ENCODE measurements at places on chromosomes 1 and 21.

DNA sequence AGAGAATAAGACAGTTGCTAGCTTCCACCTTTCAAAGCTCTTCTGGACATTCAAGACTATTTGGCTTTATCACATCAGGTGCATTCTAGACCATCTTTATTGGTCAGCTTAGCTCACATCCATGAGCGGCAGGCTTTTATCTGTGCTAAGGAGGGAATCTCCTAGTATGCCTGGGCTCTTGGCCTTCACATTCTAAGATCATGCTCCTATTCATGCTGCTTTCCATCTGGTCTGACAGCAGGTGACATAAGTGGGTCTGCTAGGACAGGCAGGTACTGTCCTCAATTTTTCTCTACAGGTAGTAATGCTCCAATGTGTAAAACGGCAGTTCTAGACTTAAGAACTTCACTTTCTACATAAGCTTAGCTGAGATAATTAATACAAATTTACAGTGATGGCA lies 39.2 kb upstream of the ADAMTS1 start:
- DNase-seq = no peak

DNA sequence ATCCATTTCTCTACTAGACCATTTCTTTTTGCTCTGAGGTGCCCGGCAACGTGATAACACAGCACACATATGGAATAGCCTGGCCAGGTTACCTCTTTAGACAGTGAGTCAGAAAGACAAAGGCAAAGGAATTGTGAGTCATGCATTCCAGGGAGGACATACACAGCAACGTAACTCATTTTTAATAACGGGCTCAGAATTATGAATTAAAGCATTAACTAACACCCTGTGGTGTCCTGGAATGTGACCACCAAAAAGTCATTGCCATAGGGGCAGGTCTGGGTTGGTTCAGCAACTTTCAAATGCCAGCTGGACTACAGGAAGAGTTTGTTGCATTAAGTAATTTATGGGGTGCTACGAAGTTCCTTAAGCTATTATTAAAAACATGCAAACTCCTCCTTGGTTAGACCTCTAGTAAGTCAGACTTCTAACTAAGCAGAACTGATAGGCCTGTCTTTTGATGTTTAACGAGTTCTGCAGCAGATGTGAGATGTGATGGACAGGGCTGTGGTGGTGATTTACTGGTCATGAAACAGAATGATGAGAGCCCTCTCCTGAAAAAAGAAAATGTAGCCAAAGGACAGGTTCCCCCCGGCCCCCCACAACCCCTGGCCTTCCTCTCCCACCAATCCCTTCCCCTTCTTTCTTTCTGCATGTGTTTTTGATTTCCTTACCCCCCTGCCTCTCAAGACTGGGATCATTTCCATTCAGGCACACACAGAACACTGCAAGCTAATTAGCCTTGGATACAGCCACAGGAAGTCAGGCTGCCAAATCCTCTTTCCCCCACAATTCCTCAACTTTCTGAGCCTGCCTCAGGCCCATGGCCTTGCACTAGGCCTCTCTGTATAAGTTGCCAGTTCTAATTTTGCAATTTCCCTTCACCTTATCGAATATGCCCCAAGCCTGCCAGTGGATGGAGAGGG lies 88.9 kb upstream of the HAO2 start:
- DNase-seq = no peak

DNA sequence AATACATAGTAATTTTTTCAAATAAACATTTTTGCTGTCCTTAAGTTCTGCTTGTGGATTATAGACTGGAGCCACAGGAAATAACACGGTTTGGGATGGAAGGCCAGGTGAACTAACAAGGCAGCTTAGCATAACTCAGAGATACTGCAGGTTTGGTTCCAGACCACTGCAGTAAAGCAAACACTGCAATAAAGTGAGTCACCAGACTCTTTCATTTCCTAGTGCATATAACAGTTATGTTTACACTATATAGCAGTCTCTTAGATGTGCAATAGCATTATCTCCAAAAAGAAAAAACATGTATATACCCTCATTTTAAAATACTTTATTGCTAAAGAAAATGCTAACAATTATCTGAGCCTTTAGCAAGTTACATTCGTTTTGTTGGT lies 22.0 kb downstream of the LRRC42 start:
- DNase-seq = no peak

DNA sequence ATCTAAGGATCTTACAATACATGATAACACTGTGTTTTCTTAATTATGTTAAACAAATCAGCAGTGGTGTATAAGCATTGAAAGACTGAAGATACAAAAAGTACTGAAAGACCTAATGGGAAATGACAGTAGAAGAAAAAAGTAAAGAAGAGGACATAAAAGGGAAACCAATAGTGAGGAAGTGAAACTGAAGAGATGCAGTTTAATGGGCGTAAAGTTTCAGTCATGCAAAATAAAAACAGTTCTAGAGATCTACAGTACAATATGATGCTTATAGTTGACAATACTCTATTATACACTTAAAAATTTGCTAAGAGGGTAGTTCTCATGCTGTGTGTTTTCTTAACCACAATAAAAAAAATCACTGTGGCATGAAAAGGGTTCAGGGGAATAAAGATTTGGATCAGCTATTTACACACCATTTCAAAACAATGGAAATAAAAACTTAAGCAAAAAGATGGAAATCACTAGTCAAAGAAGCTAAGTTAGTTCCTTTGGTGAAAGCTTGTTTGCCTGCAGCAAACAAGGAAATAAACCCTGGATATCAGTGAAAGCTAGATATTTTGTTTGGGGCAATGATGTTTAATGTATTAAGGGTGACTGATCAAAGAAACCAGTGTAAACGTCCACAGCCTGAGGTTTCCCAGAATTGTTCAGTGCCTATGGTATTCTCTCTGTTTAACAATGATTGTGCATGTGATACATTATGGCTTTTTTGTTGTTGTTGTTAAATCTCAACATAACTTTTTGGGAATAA lies 1160.8 kb upstream of the ADGRL2 start:
- DNase-seq = no peak

- DNase-seq = no peak
Measured at GRCh38 chr1:154855186-154855851, 14.8 kb downstream of the KCNN3 start.

- no peak for DNase-seq
Measured at GRCh38 chr1:150146849-150147542, 2.7 kb upstream of the PLEKHO1 start.

DNA sequence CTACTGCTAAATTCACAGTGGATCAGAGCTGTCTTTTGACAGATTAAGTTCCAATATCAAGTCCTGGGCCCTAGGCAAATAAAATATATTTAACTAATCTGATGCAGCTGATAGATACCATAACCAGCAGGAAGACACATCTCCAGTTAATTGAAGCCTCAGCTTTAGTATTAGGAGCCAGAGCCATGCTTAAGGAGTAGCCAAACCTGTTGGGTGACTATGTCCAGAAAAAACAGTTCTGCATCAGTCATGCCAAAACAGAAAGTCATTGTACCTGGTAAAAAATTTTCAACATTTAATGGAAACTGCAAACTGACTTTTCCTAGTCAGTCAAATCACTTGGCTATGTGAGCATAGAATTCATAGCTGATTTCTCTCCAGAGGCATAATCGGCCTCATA lies 200.5 kb upstream of the RUNX1 start:
- DNase-seq = no peak

Data from GM12864 (cell line).